ENCODE measurements at places on chromosomes 11 and 22.

GRCh38 chr11:116646191-116646590 is 126.6 kb downstream of the BUD13 start:
- no peak for DNase-seq

GRCh38 chr11:1020211-1020905 is 16.2 kb downstream of the MUC6 start:
- no peak for DNase-seq

DNA sequence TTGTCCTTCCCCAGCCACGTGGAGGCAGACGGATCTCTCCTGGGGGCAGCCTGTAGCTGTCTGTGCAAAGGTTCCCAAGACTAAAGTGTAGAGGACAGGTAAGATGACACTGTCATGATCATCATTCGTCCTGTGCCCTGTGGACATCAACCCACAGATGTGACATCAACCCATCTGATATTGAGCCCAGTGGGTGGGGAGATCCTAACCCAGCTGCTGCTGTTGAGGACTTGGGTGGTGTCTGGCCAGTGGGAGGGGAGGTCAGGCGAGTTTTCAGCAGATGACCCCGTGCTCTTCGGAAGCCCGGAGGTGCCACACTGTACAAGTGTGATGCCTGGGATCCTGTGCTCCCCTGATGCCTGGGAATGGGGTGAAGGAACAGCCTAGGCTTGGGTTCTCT is 1.2 kb upstream of the GAL start:
- no peak for DNase-seq

DNA sequence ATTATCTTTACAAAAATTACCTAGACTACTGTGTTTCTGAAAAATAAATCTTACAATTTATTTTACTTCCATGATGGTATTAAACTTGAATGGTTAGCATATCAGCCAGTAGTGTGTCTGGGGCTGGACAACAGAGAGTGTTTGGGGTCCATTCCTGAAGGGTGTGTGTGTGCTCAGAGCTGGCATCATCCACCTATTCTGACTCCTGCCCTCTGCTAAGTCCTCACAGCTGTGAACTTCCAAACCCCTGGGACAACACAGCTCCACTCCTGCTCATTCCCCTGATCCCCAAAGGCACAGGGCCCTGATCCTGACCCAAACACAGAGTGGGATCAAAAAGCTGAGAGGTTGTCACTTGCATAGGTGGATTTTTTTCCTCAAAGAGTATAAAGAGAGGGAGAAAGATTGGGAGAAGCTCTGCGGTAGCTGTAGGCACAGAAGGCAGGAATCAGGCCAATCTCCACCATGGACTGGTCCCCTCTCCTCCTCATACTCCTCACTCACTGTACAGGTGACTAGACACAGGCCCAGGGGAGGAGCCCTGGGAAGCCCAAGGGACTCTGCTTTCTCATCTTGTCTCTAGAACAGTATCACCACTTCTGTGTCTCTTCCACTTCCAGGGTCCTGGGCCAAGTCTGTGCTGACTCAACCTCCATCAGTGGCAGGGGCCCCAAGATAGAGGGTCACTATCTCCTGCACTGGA is 55.7 kb upstream of the TOP3B start:
- no peak for DNase-seq

GRCh38 chr11:103528596-103528995 is 419.4 kb downstream of the DYNC2H1 start:
- no peak for DNase-seq

- DNase-seq = peak; percentile 59
Observed at GRCh38 chr11:44110231-44110679, 14.8 kb downstream of the EXT2 start.

- DNase-seq = no peak
Observed at GRCh38 chr11:80155412-80156017, 714.7 kb upstream of the TENM4 start.

GRCh38 chr11:69380451-69380901 is 86.5 kb downstream of the MYEOV start:
- DNase-seq = no peak

DNA sequence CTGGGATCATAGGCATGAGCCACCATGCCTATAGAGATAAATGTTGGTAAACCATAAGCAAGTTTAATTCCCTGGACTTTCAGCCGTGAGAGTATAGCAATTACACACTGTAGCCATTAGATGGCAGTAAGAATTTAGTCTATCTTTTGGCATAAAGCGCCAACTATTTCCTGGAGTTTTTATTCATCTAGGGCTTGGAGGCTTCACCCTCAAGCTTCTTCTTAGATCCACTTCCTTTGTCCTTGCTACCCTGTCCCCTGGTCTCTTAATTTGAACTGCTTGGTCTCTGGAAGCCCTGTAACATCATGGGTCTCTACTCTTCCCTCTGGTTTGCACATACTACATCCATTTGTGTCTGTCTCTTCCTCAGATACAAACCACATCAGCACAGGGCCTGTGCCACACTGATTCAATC is 38.2 kb downstream of the OR10A6 start:
- peak; percentile 59 for DNase-seq

DNA sequence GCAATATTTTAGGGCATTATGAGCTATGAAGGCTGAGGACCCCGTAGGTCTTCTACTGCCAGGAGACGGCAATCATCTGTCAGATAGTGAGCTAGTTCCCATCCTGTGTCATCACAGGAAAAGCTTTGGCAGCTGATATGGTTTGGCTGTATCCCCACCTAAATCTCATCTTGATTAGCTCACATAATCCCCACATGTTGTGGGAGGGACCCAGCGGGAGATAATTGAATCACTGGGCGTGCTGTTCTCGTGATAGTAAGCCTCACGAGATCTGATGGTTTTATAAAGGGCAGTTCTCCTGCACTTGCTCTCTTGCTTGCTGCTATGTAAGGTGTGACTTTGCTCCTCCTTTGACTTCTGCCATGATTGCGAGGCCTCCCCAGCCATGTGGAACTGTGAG is 18.1 kb downstream of the CSRP3 start:
- DNase-seq = no peak

DNA sequence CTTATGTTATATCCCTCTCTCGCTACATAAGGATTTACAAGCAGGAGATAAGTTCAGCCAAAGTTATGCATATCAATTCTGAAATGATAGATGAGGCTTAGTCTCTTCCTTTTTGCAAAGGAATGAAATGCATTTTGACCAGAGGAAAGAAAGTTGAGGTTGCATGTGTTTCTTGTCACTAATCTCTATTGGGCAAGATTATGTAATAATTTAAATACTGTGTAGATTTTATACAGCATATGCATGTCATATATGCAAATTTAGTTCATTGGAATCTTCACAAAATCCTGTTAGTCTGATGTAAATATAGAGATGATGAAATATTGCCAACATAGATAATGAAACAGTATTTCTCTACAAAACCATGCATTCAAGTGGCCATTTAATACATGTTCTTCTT is 858.7 kb upstream of the RAG2 start:
- no peak for DNase-seq

DNA sequence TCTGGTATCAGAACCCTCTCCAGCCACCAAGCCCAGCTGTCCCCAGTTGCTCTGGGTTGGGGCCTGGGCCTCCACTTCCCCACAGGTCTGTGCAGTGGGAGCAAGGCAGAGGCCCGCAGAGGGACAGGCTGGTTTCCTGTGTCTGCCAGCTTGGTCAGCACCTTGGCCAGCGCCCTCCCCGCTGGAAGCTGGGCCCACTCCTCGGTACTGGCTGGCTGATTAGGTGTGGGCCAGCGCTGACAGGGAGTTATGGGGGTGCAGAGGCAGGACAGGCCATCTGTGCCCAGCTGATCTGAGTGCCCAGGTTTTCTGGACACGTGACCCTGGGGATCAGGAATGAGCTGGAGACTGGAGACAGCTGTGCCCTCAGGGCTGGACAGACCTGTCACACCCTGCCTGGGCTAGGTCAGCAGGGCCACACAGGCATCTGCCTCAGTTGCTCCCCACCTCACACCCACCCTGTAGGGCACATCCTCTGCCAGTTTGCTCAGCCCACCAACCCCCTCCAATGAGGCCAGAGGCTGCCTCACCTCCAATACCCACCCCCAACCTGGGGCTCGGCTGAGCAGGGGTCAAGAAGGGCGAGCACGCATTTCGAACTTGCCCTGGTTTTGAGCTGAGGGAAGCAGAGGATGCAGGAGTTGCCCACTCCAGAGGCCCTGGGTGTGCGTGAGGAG is 175.3 kb downstream of the IGLL1 start:
- peak; percentile 28 for DNase-seq

DNA sequence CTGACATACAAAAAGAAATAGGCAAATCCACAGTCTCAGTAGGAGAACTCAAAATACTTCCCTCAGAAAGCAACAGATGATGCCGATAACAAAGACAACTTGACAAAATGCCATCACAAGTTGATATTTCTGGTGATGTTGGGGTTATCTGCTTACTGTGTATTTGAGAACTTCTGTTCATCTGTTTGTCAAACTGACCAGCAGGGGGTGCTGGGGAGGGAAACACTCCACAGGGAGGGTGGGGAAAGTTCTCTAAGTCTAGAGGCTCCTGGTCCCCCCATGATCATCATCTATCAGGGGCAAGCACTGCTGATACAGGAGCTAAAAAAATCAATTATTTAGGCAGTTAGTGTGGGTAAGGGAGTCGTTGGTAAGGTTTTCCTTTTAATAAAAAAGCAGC is 19.2 kb downstream of the GLYATL1 start:
- DNase-seq = no peak

DNA sequence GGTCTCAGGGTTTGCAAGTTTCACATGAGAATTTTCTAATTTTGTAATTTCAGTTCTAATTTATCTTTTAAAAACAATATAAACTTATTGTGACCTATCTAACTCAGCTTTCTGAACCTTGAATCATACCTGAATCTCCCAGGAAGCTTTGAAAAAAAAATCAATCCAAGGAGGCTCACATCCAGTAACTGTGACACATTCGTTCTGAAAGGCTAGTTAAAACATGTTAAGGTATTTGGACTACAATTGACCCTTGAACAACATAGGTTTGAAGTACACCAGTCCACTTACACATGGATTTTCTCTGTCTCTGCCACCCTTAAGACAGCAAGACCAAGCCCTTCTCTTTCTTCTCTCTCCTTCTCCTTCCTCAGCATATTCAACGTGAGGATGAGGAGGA is 40.0 kb downstream of the DDI1 start:
- DNase-seq = no peak

DNA sequence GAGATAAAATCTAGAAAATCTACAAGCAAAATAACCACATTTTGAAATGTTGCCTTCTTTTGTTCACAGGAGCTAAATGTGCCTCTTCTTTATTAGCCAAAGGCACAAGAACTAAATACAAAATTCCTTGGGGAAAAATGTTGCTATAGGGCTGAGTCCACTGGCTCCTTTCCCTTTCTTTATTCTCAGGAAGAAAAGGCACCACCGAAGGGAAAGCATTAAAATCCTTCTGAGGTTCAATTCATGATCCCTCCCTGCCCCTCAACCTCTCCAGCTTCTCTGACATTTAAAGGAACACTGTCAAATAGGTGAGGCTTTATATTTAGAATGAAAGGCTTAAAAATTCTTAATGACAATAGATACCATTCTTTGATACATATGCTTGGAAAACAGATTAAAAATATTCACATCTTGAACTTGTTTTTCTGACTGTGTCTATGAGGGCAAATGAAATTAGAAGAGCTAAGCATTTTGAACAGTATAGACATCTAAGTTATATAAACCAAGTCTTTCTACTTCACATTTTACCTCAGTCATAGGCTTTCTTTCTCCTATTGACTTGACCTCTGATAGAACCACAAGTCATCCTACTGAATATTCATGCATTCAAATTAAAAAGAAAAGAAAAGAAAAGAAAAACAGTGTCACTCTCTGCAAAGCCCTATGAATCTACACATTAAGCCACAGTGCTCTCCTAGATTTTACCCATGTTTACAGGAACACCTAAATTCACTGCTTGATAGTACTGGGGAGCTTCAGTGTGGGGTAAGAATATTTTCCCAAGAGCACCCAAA is 148.2 kb downstream of the MAML2 start:
- DNase-seq = no peak

GRCh38 chr11:102853956-102854355 is 10.5 kb upstream of the MMP3 start:
- DNase-seq = no peak

- DNase-seq = no peak
Observed at GRCh38 chr11:74022546-74022945, 13.7 kb upstream of the UCP3 start.

DNA sequence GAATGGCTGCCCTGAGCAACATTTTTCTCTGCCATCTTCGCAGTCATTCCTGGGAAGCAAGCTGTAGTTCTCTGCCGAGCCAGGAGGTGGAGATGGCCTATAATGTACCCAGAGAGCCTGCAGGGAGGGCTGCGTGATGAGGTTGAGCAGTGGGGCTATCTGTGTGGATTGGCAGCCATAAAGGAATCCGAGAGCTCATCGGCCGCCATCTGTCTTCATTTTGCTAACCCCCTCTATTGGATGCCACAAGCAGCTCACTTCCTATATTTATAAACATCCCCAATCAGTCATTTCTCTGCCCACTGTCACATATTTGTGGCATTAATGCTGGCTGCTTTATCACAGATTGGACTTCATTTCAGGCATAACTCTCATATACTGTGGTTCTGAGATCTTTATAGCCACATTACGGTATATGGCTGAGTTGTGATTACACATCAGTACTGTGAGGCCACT is 209.5 kb downstream of the NTM start:
- no peak for DNase-seq

- DNase-seq = no peak
Observed at GRCh38 chr11:77590194-77590782, 535 bp downstream of the AQP11 start.

- no peak for DNase-seq
Observed at GRCh38 chr22:43015677-43016042, 711 bp upstream of the PACSIN2 start.

DNA sequence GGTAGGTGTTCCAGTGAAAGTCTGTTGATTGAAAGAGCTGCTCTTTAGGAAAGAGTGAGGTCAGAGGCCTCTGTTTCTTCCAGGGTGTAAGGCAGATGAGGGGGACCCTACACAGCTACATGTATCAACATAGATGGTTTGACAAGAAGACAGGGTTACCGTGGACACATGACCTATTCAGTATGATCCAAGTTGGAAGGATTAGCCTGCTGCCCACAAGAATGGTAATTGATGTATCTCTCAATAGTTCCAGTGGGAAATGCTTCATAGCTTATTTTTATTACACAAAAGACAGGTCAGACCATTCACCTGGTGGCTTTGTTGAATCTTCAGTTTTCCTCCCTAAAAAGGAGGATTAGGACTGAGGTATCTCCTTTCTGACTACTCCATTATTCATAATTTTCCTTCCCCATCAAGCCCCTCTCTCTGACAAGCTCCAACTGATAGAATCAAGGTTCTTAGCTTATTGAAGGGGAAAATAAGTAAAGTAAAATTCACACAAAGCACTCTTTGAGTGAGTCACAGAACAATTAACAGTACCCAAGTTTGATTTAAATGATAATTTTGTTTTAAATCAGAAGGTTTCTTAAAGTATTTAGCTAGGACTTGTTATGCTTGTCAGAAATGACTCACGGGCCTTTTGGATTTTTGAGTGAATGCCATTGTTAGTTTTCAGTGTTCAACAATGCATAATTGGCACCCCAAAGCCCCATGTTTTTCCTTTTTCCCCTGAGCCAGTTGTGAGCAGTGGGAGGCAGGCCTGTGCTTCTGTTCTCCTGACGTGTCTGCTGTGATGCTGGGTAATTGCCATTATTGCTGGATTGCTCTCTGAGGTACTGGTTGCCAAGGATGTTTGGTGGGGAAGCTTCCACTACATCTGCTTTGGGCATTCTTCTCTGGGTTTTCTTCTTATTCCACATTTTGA is 373.2 kb downstream of the DDX10 start:
- DNase-seq = no peak
